ENCODE measurements at places on chromosomes 12 and 14.

GRCh38 chr14:61296719-61297502 lies 15.8 kb upstream of the TMEM30B start:
- peaks cover 22% of the 10 kb centered on the region for H3K4me1 ChIP-seq
- DNase-seq, result no peak

DNA sequence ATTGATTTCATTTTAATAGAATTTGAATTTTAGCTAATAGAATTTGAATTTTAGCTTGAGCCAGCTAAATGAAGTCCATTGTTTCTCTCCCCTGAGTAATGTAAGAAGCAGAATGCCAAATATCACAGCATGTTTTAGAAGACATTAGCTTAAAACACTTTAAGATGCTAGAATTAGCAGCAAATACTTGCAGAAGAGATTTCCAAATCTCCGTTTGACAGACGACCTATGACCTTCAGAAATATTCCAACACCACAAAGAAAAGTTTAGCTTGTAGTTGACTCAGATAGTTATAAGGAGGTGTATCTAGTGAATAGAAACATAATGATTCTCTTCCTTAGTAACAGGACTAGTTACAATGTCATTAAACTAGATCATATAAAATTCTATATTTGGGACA lies 51.7 kb upstream of the MYF6 start:
- H3K27me3 ChIP-seq, result no peaks in the 10 kb centered on the region
- H3K36me3 ChIP-seq, result no peaks in the 10 kb centered on the region
- no peak for DNase-seq
- no peak overlapping the region for H3K27ac ChIP-seq
- H3K4me3 ChIP-seq, result no peak overlapping the region

DNA sequence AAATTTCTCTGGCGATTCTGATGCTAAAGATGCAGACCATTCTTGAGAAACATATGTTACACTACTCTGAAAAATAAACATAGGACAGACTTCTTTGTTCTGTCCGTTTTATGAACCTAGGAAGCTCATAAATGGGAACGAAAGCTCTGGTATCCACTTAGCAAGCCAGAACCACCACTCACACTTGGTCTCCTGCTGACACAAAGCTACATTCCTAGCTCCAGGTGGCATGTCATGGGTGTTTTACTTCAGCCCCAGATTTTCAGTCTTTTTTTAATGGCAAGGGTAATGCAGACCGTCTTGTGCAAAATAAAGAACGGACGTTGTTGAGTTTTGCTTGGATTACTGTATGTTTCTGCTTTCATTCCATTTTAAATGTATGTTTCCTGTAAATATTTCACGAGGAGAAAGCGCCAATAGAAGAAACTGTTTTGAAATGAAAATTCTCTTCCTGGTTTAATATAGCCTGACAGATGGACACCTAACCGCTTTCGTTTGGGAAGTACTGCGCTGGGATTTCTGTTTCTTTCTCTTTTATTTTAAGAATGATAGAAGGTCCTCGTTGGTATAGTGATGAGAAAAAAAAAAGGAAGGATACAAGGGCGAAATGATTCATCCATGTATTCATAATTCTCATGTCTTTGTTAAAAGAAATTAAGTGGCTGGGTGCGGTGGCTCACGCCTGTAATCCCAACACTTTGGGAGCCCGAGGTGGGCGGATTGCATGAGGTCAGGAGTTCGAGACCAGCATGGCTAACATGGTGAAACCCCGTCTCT lies 871 bp upstream of the COQ5 start:
- no peak for DNase-seq
- H3K4me3 ChIP-seq, result peak overlapping the region; percentile 100
- peaks cover 18% of the 10 kb centered on the region for H3K4me1 ChIP-seq
- H3K27ac ChIP-seq, result peak overlapping the region; percentile 99

DNA sequence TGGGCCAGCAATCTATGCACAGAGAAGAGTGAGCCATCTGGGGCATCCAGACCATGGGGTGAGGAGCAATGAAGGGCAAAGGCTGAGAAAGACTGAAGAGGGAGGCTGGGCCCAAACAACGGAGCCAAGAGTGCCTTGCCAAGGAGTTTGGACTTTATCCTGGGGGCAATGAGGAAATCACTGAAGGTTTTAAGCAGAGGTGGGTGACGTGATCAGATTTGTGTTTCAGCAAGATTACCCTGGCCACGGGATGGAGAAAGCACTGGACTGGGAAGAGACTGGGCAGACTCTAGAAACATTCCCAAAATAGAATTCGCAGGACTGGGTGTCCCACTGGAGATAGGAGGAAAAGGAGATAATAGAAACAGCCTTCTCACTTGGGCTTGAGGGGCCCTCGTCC lies 65.3 kb downstream of the DPF3 start:
- no peaks in the 10 kb centered on the region for H3K4me1 ChIP-seq
- no peak for DNase-seq
- no peak overlapping the region for H3K27ac ChIP-seq
- peaks cover 43% of the 10 kb centered on the region for H3K27me3 ChIP-seq
- H3K4me3 ChIP-seq, result no peak overlapping the region

DNA sequence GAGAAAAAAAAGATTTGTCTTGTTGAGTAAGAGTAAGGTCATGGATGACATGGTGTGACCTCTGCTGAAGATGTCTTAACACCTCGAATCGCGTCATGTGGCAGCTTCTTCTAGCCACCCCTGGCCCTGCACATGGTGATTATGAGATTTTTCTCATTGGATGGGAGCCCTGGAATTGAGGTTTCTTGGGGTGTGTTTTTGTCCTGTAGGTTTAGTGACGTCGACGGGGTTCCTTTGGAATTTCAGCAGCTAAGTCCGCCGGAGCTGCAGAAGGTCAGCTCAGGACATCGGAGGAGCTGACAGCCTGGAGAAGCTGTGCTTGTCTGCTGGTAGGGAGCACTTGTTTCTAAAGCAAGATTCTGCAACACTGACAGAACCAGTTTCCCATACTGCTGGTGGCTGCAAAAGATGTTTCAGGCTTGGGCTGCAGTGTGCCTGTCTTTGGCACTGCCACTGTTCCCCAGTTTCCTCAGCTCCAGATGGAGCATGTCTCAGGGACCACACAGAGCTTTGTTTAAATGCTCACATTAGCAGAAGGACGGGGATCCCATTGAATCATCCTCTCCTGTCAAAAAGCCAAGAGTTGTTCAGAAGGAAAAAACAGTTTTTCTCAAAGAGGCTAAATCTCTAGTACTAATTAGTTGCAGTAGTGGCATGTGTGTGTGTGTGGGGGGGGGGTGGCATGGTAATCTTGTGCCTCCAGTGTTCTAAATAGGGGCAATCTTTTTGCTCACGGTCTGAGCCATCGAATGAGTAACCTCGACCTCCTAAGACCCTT lies 5.2 kb upstream of the FOS start:
- H3K4me1 ChIP-seq, result peaks cover 30% of the 10 kb centered on the region
- no peak for DNase-seq
- no peaks in the 10 kb centered on the region for H3K36me3 ChIP-seq
- H3K4me3 ChIP-seq, result no peak overlapping the region
- H3K27ac ChIP-seq, result peak overlapping the region; percentile 98

- peaks cover 7% of the 10 kb centered on the region for H3K36me3 ChIP-seq
- peak overlapping the region; percentile 78 for H3K27ac ChIP-seq
- H3K4me1 ChIP-seq, result peaks cover 36% of the 10 kb centered on the region
- peaks cover 52% of the 10 kb centered on the region for H3K27me3 ChIP-seq
- H3K4me3 ChIP-seq, result peak overlapping the region; percentile 56
Measured at GRCh38 chr12:48995086-48995879, 3.9 kb downstream of the DDN start.

DNA sequence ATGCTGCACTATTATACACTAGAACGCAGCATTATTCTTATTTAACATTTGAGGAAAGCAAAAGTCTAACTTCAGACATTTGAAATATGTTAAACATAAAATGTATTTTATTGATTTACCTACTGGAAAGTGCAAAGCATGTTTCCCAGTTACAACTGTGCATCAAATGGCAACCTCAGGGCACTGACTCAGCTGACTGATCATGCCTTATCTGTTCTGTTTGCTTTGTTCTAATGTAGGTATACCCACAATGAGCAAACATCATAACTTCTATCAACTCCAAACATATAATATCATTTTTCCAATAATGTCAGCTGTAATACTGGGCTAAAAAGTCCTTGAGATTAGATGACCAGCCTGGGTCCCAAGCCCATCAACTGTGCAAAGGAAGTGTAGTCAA lies 431.0 kb downstream of the FOXG1 start:
- H3K36me3 ChIP-seq, result no peaks in the 10 kb centered on the region
- no peak overlapping the region for H3K4me3 ChIP-seq
- H3K27ac ChIP-seq, result no peak overlapping the region

DNA sequence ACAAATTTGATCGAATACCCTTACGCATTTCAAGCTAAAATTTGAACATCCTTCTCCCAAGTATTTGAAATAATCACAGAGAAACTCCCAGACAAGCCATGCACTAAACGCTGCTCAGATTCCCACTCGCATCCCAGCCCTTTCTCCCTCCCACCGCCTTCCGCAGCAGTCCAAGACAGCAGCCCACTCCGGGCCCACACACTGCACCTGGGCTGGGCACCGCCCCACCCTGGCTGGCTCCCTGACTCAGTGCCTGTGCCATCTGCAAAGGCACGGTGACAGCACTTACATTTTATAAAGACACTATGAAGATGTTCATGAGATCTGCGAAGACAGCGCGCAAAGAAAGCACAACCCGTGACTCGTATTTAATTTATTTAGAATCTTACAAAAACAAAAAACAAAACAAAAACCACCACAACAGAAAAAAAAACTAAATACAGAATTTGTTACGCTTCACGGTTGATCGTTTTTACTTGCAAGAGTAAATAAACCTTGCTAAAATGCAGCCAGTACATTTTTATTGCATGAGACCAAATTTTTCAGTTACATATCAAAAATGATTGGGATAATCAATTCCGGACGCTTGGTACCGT lies 17.2 kb upstream of the CDK2AP1 start:
- DNase-seq, result no peak
- H3K36me3 ChIP-seq, result peaks cover 2% of the 10 kb centered on the region
- H3K27ac ChIP-seq, result no peak overlapping the region
- H3K4me3 ChIP-seq, result no peak overlapping the region

- no peaks in the 10 kb centered on the region for H3K36me3 ChIP-seq
- peaks cover 30% of the 10 kb centered on the region for H3K4me1 ChIP-seq
- no peaks in the 10 kb centered on the region for H3K27me3 ChIP-seq
- peak overlapping the region; percentile 95 for H3K4me3 ChIP-seq
- DNase-seq, result no peak
Measured at GRCh38 chr12:28191051-28192048, 1.1 kb downstream of the CCDC91 start.

DNA sequence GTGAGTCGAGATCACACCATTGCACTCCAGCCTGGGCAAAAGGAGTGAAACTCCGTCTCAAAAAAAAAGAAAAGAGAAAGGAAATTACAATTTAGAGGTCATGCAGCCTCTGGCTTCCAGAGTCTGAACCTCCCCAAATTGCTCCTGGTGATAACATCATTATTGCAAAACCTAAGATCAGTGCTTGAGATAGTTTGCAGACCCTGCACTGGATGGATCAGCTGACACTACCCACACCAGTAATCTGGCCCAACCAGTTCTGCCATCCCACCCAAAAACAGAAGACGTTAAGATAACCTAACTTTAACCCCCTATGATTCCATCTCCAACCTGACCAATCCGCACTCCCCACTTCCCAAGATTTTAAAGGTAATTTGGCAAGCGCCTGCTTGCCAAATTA lies 353.7 kb upstream of the DIO2 start:
- H3K27me3 ChIP-seq, result no peaks in the 10 kb centered on the region
- H3K27ac ChIP-seq, result no peak overlapping the region
- H3K4me1 ChIP-seq, result no peaks in the 10 kb centered on the region
- H3K4me3 ChIP-seq, result no peak overlapping the region
- DNase-seq, result no peak

- H3K27ac ChIP-seq, result peak within 1 kb of the TSS; percentile 90
- peak within 1 kb of the TSS; percentile 93 for H3K4me3 ChIP-seq
- H3K27me3 ChIP-seq, result peaks cover 18% of the 10 kb centered on the region
- peak; percentile 81 for DNase-seq
- H3K4me1 ChIP-seq, result peaks cover 35% of the 10 kb centered on the region
- H3K36me3 ChIP-seq, result no peaks in the 10 kb centered on the region
Measured at GRCh38 chr12:40105515-40106201, at the start of gene SLC2A13. TSS of gene SLC2A13 (minus strand) at chr12:40106081. CDS start at chr12:40105808, 273 bp downstream.

GRCh38 chr12:43402436-43402835 lies 149.6 kb downstream of the ADAMTS20 start:
- H3K27me3 ChIP-seq, result no peaks in the 10 kb centered on the region
- H3K4me3 ChIP-seq, result no peak overlapping the region
- DNase-seq, result no peak
- no peaks in the 10 kb centered on the region for H3K4me1 ChIP-seq
- H3K36me3 ChIP-seq, result no peaks in the 10 kb centered on the region

GRCh38 chr12:106192659-106193393 lies 54.1 kb upstream of the NUAK1 start:
- H3K36me3 ChIP-seq, result no peaks in the 10 kb centered on the region
- no peak for DNase-seq
- H3K4me3 ChIP-seq, result no peak overlapping the region
- no peak overlapping the region for H3K27ac ChIP-seq
- peaks cover 47% of the 10 kb centered on the region for H3K27me3 ChIP-seq

DNA sequence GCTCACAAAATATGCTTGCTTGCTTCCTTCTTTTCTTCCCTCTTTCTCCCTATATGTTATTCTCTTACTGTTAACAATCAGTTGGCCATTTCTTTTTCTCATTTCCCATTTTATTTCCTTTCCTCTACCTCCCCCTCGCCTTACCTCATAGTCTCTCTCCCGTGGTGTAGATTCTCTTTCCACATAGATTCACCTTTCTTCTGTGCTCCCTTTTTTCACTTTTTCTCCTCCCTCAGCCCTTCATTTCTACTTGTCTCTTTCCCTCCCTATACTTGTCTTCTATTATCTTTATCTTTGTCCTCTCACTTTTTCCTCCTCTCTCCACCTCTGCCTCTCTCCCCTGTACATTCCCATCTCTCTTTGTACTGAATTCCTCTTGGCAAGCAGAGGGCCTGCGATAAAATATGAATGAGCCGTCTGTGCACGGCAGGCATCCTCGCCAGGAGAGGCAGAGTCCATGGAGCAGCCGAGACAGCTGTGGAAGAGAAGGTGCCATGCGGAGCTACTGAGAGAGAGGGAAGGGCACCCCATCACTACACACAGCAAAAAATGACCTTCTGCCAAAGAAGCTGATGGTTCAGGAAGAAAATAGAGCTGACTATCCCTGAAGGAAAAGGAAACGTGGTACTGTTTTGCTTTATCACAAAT lies 12.1 kb downstream of the C14orf93 start:
- no peak overlapping the region for H3K4me3 ChIP-seq
- DNase-seq, result no peak
- no peaks in the 10 kb centered on the region for H3K27me3 ChIP-seq
- H3K27ac ChIP-seq, result no peak overlapping the region
- H3K4me1 ChIP-seq, result no peaks in the 10 kb centered on the region
- H3K36me3 ChIP-seq, result peaks cover 5% of the 10 kb centered on the region

GRCh38 chr14:56514663-56515371 lies 64.8 kb upstream of the TMEM260 start:
- no peaks in the 10 kb centered on the region for H3K36me3 ChIP-seq
- DNase-seq, result no peak
- H3K4me3 ChIP-seq, result no peak overlapping the region
- no peak overlapping the region for H3K27ac ChIP-seq
- H3K4me1 ChIP-seq, result no peaks in the 10 kb centered on the region
- H3K27me3 ChIP-seq, result peaks cover 46% of the 10 kb centered on the region

GRCh38 chr14:69713993-69714679 lies 52.8 kb upstream of the SRSF5 start:
- H3K4me3 ChIP-seq, result no peak overlapping the region
- no peaks in the 10 kb centered on the region for H3K27me3 ChIP-seq
- H3K36me3 ChIP-seq, result peaks cover 5% of the 10 kb centered on the region
- H3K4me1 ChIP-seq, result peaks cover 45% of the 10 kb centered on the region
- peak overlapping the region; percentile 90 for H3K27ac ChIP-seq

Data from T-helper 17 cell (primary cell).